Effector memory CD8-positive, alpha-beta T cell (primary cell): ENCODE measurements at places on chromosomes 7 and 10.

GRCh38 chr10:127063762-127064161 lies 132.6 kb downstream of the INSYN2A start:
- DNase-seq: no peak

DNA sequence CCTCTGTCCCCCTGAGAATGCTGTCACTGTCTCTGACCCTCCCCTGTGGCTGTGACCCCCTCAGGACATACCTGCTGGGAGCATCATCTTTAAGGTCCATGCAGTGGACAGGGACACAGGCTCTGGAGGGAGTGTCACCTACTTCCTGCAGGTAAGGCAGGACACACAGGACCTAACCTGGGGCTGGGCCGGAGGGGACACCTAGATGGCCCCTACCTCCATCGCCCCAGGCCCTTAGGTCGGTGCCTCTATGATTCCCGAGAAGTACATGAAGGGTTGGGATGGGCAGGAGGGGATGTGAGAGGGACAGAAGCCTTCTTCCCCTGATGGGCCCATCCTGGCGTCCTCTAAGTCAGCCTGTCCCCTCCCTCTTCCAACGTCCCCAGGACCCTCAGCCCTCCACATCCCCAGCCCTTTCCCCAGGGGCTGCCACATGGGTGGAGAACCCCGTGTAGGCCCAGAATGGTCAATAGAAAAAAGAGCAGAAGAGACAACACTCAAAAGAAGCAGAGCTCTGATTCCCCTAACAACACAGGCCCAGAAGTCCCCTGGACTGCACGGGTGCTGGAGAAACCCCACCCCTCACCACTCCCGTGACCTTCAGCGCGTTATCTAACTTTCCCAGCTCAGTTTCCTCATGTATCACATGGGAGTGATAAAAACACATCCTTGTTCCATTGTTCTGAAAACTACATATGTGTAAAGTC lies 6.4 kb downstream of the CDHR1 start:
- no peak for DNase-seq

GRCh38 chr10:90834326-90834725 lies 23.5 kb downstream of the HTR7 start:
- DNase-seq: no peak

- no peak for DNase-seq
These were observed 2.7 kb upstream of the AOAH start for GRCh38 chr7:36726806-36727503.

- no peak for DNase-seq
These were observed 39.3 kb upstream of the PODXL start for GRCh38 chr7:131595699-131596098.

- DNase-seq: no peak
These were observed 46.5 kb upstream of the IL6 start for GRCh38 chr7:22680482-22680911.

DNA sequence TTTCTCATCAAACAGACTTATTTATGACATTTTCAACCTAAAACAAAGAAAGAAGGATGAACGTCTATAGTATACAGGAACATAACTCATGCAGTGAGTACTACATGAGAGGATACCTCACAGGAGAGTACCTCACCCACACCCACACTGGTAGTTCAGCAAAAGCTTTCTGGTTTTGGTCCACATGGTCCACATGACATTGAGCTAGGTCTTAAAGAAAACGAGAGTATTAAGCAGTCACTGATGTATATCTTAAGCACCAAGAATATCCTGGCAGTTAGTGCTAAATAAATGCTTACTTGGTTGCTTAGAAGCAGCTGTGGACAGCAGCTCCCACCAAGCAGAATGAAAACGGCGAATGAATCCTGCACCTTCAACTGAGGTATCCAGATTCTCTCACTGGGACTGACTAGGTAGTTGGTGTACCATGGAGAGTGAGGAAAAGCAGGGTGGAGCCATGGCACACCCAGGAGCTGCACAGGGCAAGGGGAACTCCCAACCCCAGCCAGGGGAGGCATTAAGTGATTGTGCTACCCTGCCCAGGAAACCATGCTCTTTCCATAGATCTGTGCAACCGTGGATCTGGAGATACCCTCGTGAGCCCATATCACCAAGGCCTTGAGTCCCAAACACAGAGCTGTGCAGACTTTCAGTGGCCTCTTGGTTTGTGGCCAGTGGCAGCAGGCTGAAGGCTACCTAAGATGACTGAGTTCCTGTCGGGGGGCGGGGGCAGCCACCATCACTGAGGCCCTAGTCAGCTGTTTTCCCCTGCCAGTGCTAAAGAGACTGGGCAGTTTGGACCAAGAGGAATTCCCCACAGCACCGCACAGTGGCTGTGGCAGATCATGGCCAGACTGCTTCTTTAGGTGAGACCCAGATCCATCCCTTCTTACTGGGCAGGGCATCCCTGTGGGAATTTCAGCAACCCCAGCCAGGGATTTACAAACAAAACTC lies 143.4 kb downstream of the SGMS1 start:
- DNase-seq: no peak

DNA sequence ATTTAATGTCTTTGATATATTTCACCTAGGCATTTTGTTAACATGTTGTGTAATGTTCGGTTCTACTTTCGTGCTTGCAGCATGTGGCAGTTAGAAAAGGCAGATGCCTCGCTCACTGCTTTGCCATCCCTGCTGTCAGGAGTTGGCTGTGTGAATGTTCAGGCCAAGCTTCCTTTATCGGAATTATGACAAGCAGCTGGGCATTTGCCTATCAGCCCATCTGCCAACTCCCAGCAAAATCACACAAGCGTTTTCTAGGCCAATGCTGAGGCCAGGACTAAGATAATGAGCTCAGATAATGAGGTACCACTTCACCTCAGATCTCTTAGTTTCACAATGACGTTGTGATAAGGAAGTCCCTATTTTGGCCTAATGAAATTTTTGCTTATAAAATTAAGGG lies 212.7 kb upstream of the FAM3C start:
- no peak for DNase-seq

GRCh38 chr7:122885583-122886356 lies 490 bp downstream of the CADPS2 start:
- DNase-seq: no peak

GRCh38 chr10:35972275-35972674 lies 330.2 kb upstream of the FZD8 start:
- no peak for DNase-seq

DNA sequence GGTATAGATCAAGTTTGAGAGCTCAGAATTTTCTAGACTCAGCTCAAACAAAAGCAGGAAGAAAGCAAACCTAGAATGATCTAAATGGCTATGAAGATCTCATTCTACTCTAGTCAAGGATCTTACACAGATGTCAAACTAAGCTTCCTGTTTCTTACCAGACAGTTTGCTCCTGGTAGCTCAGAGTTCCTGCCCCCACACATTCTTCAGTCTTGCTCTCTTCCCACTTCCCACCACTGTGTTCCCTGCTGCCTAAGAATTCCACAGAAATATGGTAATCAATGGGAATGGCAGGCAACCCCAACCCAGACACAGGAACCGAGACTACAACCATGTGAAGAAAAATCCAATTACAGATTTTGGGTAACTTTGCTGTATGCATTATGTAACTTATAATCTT lies 133.4 kb upstream of the PTN start:
- no peak for DNase-seq

DNA sequence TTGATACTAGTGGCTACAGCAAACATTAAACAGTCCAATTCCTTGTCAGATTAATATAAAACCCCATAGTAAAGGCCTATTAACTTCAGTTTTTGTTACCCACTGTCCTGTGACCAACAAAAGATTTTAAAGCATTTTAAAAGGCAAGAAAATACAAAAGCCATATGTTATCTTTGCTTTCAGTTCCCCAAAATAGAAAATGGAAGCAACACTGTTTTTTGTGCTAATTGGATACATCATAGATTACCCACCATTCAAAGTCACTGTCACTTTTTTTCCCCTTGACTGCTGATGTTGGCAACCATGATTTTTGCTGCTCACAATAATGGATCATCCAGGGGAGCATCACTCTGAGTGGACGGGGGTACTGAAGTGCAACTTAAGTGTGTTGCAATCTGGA lies 52.4 kb upstream of the TMEM140 start:
- no peak for DNase-seq

DNA sequence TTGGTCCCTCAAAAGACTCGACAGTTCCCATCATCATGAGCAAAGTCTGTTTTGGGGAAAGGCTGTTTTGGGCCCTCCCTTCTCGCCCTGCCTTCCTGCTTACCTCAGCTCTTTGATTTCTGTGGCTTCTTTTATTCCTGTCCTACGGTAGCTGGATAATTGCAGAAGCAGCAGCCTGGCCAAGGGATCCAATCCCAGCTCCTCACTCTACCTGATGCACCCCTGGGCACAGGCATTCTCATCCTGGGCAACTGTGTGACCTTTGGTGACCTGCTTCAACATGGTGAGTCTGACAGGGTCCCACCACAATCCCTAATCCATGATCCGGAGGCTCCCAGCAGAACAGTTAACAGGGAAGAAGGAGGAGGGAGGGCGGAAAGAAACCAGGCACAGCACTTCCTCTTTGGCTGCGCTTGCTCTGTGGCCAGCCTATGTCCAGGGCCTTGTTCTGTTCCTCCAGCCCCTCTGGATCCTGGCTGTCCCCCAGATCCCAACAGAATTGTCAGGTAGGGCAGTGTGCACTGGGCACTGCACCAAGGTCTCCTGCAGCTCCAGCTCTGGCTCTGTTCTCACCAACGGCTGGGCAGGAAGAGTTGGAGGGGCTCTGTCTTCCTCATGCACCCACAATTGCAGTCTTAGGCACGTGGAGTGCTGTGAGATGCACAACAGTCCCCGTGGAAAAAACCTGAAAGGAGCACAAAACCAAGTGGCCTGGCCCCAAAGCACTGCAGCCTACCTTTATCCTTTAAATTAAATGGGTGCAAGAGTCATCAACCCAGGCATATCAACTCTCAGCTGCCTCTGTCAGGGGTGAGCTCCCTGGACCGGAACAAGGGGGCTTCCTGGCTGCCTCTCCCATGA lies 144.4 kb downstream of the PTPN20 start:
- DNase-seq: no peak

DNA sequence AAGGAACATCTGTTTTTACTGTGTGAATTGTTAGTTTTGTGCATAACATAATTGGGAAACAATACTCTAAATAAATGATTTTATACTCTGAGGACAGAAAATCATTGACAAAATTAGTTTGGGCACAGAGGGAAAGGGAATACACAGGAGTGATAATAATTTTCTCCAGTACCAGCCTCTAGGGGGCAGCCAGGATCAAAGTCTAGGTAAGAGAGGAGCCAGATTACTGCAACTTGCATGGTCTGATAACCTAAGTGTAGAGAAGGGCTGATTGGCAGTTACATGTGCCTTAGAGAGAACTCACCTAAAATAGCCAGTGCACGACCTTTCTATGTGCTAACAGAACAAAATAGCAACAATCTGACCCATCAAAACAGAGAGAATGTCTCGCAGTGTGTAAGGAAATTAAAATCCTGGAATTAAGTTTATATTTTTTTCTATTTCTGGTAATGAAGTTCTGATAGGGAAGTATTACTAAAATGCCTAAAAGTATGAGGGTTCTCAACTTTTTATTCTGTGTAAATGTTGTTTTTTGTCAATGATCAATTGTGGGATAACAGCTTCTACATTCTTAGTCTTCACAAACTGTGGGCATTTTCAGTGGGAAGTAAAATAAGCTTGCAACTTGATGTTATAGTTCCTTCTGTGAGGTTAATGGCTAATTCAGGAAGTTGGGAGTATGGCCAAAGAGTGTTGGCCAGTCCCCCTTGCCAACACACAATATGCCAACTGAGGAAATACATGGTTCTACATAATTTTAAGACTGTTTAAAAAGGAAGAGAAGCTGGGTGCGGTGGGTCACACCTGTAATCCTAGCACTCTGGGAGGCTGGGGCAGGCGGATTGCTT lies 66.4 kb downstream of the EXOC6 start:
- peak; percentile 33 for DNase-seq

DNA sequence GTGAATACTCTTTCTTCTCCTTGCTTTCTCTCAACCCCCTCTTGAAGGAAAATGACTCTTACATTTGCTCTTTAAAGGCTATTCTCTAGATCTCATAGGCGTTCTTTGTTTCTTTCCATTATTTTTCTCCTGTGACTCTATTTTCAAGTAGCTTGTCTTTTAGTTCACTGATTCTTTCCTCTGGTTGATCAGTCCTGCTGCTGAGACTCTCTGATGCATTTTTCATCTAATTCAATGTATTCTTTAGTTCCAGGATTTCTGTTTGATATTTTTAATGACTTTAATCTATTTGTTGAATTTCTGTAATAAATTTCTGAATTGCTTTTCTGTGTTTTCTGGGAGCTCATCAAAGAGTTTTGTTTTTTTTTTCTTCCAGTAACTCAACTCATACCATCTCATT lies 397.7 kb downstream of the CNTNAP2 start:
- DNase-seq: no peak

GRCh38 chr10:66586897-66587679 lies 338.7 kb upstream of the LRRTM3 start:
- DNase-seq: no peak

DNA sequence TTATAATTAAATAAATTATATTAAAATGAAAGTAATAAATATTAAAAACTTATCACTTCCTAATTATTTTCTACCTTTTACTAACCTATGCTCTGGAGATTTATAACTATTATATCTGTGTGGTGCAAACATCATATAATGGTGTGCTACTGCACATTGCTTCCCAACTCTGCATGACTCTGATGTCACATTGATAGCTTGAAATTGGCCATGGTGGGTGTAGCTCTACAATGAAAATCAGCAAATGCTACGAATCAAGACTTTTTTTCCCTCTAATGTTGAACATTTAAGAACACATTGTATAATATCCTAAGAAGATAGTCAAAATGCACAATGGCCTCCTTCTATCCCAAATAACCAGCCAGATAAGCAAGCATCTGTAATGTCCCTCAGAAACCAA lies 99.1 kb downstream of the ARMH3 start:
- DNase-seq: no peak

DNA sequence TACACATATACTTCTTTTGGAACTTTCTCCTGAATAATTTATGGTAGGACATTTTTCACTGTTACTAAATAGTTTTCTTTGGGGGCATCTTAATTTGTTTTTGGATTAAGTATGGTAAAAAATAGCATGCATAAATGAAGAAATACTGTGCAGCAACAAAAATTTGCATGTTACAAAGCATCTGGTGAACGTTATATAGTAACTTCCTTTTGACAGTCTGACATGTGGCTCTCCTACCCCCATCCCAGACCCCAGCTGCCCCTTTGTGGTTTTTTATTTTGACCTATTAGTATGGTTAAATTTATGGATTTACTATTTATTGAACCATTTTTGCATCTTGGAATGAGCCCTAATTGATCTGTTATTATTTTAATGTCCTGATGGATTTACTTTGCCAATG lies 9.9 kb downstream of the TASOR2 start:
- DNase-seq: no peak

DNA sequence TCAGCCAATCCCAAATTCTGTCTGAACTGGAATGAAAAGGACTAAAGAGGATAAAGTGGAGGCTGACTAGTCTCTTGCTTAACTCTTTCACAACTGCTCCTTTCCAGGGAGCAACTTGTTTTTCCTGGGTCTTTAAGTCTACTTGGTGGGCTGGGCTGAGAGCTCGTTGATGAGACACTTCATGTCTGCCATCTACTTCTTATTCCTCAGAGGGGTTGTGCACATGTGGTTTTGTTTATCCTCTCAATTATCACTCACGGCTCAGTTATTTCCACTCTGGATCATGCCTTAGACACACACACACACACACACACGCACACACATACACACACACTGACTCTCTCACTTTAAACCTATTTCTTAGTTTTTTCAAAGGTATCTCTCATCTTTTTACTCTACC lies 298.6 kb upstream of the MTPN start:
- DNase-seq: no peak
